ENCODE measurements at places on chromosomes 6 and 20.

DNA sequence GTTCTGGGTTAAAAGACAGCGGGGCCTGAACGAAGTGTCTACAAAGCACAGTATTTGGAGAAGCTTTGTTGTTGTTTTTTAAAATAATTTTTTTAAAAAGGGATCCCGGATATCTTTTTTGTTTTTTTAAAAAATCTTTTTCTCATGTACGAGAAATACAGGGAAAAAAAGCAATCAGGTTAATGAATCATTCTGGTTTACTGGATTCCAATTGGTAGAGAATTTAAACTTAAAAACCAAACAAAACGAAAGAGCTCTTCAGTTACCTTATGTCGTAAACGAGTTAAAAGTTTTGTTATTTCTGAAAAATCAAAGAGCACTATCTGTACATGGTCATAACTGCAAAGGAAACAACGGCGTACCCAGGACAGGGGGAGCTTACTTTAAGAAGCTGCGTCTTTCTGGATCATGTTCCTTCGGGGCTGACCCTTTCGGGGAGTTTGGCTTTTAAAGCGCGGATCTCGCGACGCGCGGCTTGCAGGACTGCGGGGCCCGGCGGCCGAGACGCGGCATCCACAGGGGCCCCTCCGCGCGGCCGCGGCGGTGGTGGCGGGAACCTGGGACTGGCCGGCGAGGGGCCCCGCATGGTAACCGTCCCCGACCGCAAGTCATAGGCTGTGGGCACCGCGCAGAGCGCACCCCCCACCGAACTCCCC lies 927 bp downstream of the IL20RA start:
- no peak for DNase-seq

GRCh38 chr6:136334853-136335252 lies 45.2 kb upstream of the BCLAF1 start:
- no peak for DNase-seq

DNA sequence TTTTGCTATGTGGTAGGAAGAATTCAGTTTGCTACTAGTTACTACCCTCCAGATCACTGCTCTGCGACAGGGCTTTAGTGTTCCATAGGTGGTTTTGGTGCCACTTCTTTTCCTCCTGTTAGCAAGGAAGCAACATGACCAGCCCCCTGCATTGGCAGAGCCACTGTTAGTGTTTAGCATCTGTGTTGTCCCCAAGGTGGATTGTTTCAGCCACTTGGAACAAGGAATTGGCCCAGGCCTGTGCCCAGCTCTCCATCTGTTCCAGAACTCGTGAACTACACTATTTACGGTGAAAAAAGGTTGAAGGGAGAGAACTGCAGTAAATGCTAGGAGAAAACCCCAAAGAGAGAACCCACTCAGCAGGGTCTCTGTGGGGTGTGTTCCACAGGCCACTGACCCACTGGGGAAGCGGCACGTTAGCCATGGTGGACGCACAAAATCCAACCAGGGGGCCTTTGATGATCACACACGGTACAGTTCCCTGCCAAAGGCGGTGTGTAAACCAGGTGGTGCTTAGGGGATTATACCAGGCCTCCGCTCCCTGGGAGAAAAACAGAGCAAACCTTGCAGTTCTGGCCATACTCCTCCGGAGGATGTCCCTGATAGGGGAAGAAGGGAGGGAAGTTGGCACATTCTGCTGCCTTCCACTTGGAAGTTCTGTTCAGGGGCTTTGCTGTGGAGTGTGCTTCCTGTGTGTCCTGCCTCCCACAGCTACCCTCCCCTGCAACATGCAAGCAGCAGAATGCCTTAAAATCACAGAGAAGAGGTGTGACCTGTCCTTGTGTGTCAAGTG lies 72.3 kb downstream of the LYRM2 start:
- no peak for DNase-seq

GRCh38 chr6:32700391-32701040 lies 34.1 kb upstream of the HLA-DQB1 start:
- DNase-seq: peak; percentile 13

DNA sequence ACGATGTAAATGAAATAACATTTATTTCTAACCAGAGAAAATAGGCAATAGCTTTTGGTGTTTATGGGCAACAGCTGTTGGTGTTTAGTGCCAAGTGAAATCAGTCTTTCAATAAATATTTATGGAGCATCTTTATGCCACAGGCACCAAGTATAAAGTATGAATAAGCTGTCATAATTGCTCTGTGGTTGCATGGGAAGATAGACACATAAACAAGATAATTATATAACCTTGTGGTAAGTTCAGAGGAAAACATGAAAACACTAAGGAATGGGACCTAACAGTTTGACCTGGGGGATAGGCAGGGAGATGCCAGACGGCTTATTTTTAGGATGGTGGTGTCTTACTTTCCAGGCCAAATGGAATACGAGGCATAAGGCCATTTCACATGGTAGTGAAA lies 110.9 kb downstream of the GFRAL start:
- no peak for DNase-seq

DNA sequence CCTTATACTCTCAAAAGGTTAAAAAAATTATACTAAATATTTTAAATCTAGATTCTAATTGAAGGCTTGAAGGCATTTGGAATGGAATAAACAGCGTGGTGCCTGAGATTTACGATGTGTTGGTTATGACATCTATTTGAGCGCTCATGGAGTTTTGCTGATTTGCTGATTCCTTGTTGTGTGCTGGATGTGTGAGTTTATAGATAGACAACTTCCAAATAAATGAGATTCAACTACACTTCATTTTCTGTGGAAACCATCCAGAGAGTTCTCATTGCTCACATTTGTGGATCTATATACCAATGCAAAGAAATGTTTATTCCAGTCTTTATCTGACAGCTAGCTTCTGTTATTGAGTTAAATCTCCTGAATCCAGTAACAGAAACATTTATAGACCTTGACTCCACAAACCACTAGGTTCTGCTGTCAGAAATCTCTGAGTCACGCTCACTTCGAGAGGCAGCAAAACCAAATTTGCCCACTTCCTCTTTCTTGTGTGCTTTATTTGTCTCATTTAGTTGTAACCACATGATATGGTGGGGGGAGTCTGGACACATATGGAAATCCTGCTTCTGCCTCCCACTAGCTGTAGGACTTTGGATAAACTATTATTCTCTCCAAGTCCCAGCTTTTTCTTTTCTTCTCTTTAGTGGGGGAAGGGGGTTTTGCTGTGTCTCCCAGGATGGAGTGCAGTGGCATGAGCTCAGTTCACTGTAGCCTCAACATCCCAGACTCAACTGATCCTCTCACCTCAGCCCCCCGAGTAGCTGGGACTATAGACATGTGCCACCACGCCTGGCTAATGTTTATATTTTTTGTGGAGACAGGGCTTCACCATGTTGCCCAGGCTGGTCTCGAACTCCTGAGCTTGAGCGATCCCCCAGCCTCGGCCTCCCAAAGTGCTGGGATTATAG lies 54.5 kb downstream of the IPCEF1 start:
- no peak for DNase-seq

GRCh38 chr20:57556980-57557274 lies 4.0 kb upstream of the PCK1 start:
- DNase-seq: no peak

GRCh38 chr6:149077208-149077607 lies 240.3 kb upstream of the TAB2 start:
- no peak for DNase-seq
